EH (cell line): ENCODE measurements at places on chromosomes 12 and 14.

DNA sequence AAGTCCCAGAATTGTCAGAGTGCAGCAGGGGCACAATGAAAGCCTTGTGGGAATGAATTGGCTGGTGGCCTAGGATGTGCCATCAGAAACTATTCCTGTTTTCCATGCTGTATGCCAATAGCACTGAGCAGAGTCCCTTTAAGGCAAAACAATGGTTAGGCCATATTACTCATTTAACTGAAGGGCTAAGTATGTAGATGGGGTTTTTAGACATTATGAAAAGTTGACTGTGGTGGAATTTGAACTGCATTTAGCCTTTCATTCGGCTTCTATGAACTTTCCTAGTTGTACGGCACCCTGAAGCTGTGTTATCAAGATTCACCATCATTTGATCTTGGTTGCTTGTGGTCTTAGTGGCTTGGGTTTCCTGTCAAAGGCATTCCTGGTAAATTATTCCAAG, 24.8 kb downstream of the IL26 start:
- peak; percentile 73 for DNase-seq

GRCh38 chr12:103301642-103302591, 193.9 kb downstream of the C12orf42 start:
- no peak for DNase-seq

GRCh38 chr12:2890001-2890387, 697 bp upstream of the TULP3 start:
- no peak for DNase-seq

- DNase-seq, result no peak
These were observed 34.3 kb upstream of the CHST11 start for GRCh38 chr12:104422441-104422840.

DNA sequence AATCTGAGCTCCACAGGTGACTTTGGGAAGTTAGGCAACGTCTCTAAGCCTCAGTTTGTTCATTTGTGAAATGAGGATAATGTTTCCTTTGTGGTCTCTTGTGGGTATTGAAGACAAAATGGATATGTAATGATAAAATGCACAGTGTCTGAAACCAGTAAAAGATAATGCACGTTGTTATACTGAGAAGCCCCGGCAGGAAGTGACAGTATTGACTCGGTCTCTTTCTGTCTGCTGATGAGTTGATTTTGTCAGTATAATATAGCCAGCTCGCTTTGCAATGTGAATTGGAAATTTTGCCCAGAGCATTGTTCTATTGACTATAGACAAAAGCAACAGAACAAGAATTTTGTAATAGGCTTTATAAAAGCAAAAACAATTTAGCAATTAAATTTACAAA, 49.2 kb upstream of the SLC38A1 start:
- DNase-seq, result no peak

DNA sequence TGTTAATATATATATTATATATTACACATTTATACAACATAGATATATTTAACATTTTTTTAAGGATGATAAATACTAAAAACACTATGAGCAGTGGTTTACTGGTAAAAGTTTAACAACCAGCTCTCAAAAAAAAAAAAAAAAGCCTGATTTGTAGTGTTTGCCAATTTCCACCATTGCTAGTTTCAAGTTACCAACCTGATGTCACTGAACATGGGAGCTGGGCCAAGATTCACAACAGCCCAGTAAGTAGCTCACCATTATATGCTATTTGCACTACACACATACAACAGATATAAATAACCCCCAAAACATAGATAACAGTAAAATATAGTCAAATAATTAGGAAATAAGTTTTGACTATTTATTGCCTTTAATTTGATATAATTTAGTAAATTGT, 28.9 kb upstream of the TMX1 start:
- peak; percentile 21 for DNase-seq

DNA sequence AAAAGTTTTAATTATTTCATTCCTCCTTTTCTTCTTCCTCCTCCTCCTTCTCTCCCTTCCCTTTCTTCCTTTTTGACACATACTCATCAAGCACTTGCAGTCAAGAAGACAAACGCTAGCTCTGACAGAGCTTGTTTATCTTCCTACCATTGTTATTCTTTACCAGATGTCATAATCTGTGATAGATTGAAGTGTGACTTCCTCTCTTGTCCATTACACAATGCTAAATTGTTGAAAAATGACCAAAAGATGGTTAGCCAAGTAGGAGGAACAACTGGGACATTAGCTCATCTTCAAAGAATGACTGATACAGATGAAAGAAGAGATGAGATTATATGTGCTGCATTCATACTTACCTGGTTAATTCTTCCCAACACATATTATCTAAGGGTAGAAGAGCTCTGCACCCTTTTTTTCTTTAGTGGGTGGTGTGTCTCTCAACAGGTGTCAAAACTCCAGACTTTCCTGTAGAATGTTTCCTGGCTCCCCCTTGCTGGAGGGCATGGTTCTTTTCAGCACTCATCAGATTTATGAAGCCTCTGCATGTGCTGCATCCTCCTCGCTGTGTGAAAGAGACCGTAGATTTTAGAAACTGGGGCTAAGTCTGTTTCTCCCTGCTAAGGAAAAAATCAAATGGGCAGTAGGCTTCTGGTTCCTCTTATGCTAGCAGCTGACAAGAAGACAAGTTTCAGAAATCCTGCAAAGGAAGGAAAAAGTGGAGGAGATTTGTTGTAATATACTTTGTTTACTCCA, 147.1 kb downstream of the TMX1 start:
- DNase-seq, result peak; percentile 78

DNA sequence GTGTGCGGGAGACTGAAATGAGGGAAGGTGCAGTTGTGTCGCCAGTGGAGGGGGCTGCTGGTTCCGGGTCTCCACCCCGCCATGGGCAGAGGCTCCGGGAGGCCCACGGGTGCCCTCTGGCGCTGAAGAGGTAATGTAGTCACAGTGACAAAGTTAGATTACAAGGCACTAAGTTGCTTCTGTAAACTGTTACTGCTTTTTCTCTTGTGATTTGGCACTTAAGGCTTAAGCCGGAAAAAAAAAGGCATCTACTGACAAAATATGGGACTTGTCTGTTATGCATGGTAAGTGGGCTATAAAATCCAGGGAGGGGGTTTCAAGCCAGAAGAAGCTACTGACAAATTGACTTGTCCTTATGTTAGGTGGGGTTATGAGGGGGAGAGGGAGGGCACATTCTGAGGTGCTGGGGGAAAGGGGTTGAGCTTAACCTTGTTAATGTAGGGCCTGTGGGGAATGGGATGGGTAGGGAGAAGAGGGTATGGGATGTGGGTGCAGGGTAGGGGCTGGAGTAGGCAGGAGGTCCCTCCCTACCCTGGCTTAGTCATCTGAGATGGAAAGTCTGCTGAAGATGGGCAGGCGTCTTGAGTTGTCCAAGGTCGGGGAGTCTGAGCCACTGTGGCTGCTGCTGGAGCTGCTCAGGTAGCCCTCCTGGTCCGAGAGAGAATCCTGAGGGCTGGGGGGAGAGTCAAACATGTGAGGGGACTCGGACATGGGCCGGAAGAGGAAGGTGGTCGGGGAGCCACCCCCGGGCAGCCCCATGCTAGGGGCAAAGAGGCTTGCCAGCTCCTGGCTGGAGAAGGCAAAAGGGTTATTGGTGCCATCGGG, 3.7 kb downstream of the ZFP36L1 start:
- peak; percentile 82 for DNase-seq

GRCh38 chr14:99524091-99524661, 43.0 kb downstream of the CCNK start:
- peak; percentile 24 for DNase-seq

DNA sequence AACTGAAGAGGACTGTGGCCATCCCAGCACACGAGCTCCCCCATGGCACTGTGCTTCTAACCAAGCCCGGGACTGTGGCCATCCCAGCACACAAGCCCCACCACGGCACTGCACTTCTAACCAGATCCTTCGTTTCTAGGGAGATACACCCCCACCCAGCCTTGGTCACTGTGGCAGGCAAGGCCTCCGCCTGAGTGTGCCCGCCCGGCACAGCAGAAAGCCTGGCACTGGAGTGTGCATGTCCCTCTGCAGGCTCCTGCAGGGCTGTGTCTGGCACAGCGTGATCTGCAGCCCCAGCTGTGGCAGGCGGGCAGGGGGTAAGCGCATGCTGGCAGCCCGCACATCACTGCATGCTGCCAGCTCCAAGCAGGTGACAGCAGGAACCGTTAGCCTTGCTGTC, 49.8 kb downstream of the CCDC85C start:
- no peak for DNase-seq

- DNase-seq, result peak; percentile 7
These were observed 119.9 kb downstream of the PHETA1 start for GRCh38 chr12:111249018-111249370.

- no peak for DNase-seq
These were observed 41.0 kb upstream of the FOXJ2 start for GRCh38 chr12:7991535-7991934.

DNA sequence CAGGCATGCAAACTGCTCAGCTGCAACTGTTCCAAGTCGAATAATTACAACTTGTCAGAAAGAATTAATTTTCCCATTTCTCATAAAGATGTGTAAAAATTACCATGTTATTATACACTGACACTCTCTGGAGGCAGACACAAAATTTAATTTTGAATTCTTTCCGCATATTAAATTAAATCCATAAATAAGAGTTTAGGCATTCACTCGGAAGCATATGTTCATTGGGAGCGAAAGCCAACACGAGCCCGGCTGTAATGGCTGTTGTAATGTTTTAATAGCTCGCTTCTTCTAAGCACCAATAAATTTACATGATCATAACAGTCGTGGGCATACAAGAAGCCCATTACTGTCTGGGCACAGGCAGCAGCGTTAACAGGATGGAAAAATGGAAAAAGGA, 189.6 kb upstream of the SOX5 start:
- no peak for DNase-seq

GRCh38 chr12:15754233-15754632, 35.0 kb downstream of the EPS8 start:
- DNase-seq, result peak; percentile 71

- no peak for DNase-seq
These were observed 84.9 kb downstream of the ZFC3H1 start for GRCh38 chr12:71578694-71579258.

DNA sequence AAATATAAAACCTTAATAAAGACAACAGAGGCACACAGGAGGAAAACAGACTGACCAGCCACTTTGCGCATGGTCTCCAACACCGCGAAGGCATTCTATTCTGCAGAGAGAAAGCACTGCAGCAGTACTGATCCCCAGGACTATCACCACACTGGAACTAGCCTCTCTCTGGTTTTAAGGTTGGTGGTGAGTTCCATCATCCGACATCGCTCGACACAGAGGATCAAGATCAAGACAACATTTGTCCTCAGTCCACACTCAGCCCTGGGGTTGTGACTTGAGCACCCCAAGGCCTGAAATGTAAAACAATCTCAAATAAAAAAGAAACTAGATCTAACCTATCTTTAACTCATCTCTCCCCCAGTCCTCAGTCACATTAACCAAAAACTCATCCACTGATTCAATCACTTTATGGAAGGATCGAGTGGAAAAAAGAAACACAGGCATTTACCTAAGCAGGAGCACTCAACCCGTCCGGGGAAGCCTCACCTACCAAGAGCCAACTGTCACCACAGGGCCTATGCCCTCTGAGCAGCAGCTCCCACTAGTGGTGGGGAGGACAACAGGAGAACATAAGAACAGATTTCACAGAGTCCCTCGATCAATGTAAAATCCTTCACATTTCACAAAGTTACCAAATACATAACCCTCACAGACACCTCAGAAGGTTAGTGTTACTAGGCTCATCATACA, 17.7 kb downstream of the STXBP6 start:
- no peak for DNase-seq

DNA sequence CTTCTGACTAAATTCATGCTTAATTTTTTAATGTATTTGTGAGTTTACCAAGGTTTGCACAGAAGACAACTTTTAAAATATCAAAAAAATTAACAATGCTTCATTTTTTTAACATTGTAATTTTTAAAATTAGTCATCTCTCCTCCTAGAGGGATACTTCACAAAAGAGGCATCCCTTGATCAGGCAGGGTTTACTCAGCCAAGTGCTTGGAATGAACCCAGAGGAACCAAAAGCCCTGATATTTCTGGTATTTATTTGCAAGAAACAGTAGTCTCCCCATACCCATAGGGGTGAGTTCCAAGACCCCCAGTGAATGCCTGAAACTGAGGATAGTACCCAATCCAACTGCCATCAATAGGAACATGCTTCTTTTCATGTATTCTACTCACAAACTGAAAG, 52.5 kb downstream of the GARIN6 start:
- DNase-seq, result no peak

- DNase-seq, result no peak
These were observed 9.2 kb downstream of the HIF1A start for GRCh38 chr14:61704554-61704953.

DNA sequence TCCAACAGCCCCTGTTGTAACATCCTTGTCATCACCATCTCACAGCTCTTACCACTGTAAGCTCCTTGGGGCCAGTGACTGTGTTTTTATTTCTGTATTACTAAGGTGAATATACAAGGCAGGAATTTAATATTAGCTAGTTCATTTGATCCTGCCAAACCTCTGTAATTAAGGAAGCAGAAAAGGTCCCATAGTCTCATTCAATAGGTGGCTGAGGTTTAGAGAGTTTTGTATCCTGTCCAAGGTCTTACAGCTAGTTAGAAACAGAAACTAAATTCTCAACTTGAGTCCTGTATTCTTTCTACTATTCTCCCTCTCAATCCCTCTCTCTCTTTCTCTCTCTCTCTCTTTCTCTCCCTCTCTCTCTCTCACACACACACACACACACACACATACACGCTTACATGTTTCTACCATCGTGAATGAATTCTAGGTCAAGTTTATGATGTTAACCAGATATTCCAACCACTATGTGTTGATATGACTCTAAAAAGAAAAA, 543 bp upstream of the GLIPR1 start:
- peak; percentile 79 for DNase-seq

- no peak for DNase-seq
These were observed 182.4 kb upstream of the PRMT8 start for GRCh38 chr12:3308609-3309008.

DNA sequence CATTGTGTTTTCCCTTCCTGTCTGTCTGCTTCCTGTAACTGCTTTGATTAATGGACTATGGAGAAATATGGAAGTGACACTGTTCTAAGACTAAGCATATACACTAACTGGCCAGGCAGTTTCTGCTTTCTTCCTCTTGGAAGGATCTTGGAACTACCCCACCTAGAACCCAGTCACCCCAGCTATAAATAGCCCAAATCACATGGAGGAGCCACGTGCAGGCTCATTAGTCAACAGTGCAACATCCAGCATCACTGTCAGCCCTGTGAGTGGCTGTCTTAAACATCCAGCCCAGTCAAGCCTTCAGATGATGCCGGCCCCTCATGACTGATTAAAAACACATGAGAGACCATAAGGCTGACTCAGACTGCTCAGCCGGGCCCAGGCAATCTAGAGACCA, 39.2 kb downstream of the BCAT1 start:
- DNase-seq, result peak; percentile 96

DNA sequence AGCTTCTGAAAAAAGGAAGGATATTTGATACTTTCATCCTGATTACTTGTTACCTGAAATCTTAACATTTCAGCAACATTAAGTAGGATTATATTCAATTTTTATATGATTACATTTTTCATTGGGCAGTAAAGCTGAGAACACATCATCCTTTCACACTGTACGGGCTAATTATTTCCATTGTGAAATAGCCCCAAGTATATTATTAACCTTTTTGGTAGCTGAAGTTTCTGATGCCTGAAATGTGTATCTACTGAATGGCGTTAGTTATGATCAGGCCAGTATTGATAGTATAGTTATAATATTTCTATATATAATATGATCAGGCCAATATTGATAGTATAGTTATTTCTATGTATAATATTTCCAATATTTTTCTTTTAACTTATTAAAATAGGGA, 10.1 kb downstream of the SPATS2 start:
- DNase-seq, result no peak

- DNase-seq, result peak; percentile 99
These were observed 95.0 kb downstream of the LMNTD1 start for GRCh38 chr12:25458047-25458552.

GRCh38 chr14:61756135-61756534, 6.1 kb upstream of the SNAPC1 start:
- DNase-seq, result no peak
